ENCODE measurements at places on chromosomes 1 and 21. TPM values are rescaled to one million over a fixed set of nuclear protein-coding genes. Genes with fewer than 3 reads are reported as not detected.

The ESRRG gene
- 0.76 TPM for total RNA-seq

The FAM131C gene
- 0.93 TPM for total RNA-seq

The IGSF21 gene
- not detected for total RNA-seq

The GFI1 gene
- 0.31 TPM for total RNA-seq

DNA sequence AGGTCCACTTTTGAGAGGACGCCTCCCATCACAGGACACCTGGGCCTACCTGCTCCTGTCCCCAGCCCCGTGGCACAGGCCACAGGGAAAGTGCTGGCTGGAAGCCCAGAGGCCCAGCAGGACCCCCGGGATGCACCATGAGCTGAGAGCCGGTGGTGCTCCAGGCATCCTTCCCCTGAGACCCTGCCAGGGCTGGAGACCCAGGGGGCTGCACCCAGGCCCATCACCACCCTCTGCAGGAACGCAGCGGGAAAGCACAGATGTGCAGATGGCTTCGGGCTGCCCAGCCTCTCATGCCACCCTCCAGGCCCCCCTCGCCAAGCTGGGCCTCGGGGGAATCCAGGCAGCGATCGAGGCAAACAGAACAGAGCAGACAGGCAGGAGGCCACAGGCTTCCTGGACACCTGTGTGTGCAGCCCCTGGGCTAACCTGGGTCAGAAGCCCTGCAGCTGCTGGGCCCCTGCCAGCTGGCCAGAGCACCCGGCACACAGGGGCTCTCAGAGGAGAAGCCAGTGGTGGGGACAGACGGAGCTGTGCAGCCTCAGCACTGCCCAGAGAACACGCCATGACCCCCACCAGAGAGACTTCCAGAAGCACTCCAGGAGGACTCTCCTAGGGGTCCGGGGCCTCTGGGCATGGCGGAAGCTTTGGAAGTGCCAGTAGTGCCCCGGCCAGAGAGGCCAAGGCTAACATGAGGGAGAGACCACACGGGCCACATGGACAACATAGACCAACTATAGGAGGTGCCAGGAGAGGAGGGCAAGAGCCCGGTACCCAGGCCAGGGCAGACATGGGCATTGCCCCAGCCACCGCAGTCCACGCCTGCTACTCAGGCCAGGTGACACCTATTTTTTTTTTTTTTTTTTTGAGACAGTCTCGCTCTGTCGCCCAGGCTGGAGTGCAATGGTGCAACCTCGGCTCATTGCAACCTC lies 71.4 kb downstream of the ARHGEF16 start:
- no peak overlapping the region for H3K4me3 ChIP-seq
- H3K27me3 ChIP-seq: no peaks in the 10 kb centered on the region
- no peaks in the 10 kb centered on the region for H3K4me1 ChIP-seq

DNA sequence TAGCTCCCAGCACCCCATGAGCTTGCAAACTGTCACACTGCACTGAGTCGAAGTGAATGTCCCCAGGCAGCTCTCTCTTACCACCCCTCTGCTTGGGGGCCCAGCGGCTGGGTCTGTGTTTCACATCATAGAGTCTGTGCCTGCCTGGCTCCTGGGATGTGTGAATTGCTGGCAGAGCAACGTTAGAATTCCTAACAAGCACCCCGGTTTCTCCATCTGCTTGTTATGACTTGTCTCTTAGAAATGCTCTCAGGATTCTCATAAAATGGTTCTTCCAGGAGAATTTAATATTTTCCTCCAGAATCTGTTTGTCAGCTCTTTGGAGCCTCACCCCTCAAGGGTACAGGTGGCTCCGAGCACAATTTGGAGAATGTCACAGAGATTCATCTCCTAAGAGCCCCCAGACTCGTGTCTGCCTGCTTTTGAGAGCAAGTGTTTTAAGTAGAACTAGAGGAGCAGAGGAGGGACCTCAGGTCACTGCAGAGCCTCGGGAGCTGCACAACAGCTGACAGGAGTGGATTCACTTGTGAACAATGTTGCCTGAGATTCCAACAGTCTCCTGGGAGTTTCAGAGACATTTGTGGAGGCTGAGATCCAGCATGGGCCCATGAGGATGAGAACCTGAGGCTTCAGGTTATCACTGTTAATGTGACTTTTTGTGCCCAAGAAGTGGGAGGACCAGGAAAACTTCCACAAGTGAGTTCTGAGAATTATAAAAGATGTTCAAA lies 131.5 kb downstream of the KCNJ6 start:
- H3K27ac ChIP-seq: no peak overlapping the region
- H3K27me3 ChIP-seq: peaks cover 57% of the 10 kb centered on the region
- no peaks in the 10 kb centered on the region for H3K36me3 ChIP-seq
- DNase-seq: no peak
- no peaks in the 10 kb centered on the region for H3K4me1 ChIP-seq

- no peak overlapping the region for H3K27ac ChIP-seq
- H3K4me3 ChIP-seq: no peak overlapping the region
- H3K4me1 ChIP-seq: peaks cover 31% of the 10 kb centered on the region
- no peak for DNase-seq
Measured at GRCh38 chr1:208006258-208006920, 95.5 kb upstream of the CD34 start.

GRCh38 chr1:161117759-161118581 lies at the start of the genes NIT1 and PFDN2:
Gene NIT1 (plus strand): TSS chr1:161118105. CDS start chr1:161118177, 72 bp downstream.
Gene PFDN2 (minus strand): TSS chr1:161118037. CDS start chr1:161118026, 11 bp downstream.
- peaks cover 86% of the 10 kb centered on the region for H3K36me3 ChIP-seq
- peak within 1 kb of the TSS; percentile 99 for H3K4me3 ChIP-seq
- DNase-seq: peak; percentile 91

- no peak overlapping the region for H3K4me3 ChIP-seq
- H3K27me3 ChIP-seq: peaks cover 100% of the 10 kb centered on the region
- H3K4me1 ChIP-seq: no peaks in the 10 kb centered on the region
- DNase-seq: peak; percentile 73
- no peaks in the 10 kb centered on the region for H3K36me3 ChIP-seq
- H3K27ac ChIP-seq: no peak overlapping the region
Measured at GRCh38 chr1:203216274-203217138, 13.0 kb downstream of the CHIT1 start.

DNA sequence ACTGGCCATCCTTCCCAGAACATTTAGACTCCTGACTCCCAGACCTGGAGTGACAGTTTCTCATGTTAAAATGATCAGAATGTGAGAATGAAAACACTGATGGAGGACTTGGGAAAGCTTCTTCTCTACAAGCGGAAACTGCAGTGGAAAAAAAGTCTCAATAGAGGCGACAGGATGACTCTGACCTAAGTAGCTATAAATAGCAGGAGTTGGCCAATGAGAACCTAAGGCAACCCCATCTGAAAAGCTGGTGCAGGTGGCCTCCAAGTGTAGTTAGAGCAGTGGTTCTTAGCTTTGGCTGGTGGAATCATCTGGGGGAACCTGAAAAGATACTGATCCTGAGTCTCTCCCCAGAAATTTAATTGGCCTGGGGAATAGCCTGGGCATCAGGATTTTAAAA lies 44.2 kb upstream of the EXOSC10 start:
- no peaks in the 10 kb centered on the region for H3K27me3 ChIP-seq
- H3K27ac ChIP-seq: no peak overlapping the region
- H3K4me1 ChIP-seq: no peaks in the 10 kb centered on the region
- DNase-seq: no peak
- H3K36me3 ChIP-seq: peaks cover 4% of the 10 kb centered on the region

GRCh38 chr1:29629814-29630516 lies 393.6 kb downstream of the PTPRU start:
- DNase-seq: no peak
- peaks cover 69% of the 10 kb centered on the region for H3K27me3 ChIP-seq
- no peaks in the 10 kb centered on the region for H3K4me1 ChIP-seq
- no peaks in the 10 kb centered on the region for H3K36me3 ChIP-seq
- no peak overlapping the region for H3K4me3 ChIP-seq
- no peak overlapping the region for H3K27ac ChIP-seq

GRCh38 chr1:193850745-193851144 lies 664.3 kb upstream of the B3GALT2 start:
- H3K36me3 ChIP-seq: no peaks in the 10 kb centered on the region
- no peak overlapping the region for H3K27ac ChIP-seq
- no peaks in the 10 kb centered on the region for H3K27me3 ChIP-seq
- no peaks in the 10 kb centered on the region for H3K4me1 ChIP-seq
- no peak for DNase-seq

DNA sequence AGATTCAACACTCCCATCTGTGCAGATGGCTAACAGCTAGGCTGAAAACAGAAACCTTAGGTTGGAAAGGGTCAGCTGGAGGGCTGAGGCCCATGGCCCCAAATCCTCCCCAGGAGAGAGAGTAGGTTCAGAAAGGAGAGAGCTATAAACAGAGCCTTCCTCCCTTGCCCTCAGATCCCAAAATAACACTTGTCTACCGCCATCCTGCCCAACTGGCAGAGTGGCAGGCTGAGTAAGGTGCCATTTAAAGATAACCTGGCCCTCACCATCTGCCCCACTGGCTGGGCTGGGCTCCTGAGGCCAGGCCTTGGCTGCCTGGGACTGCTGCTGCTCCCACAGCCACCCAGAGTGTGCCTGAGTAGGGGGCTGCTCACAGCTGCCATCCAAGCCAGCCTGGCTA lies 4.3 kb upstream of the SHISA4 start:
- peaks cover 24% of the 10 kb centered on the region for H3K36me3 ChIP-seq
- H3K4me1 ChIP-seq: peaks cover 19% of the 10 kb centered on the region
- H3K27me3 ChIP-seq: peaks cover 14% of the 10 kb centered on the region
- no peak overlapping the region for H3K4me3 ChIP-seq
- no peak for DNase-seq
- no peak overlapping the region for H3K27ac ChIP-seq

- H3K4me1 ChIP-seq: no peaks in the 10 kb centered on the region
- H3K4me3 ChIP-seq: no peak overlapping the region
- no peaks in the 10 kb centered on the region for H3K36me3 ChIP-seq
- H3K27ac ChIP-seq: no peak overlapping the region
- no peaks in the 10 kb centered on the region for H3K27me3 ChIP-seq
- peak; percentile 82 for DNase-seq
Measured at GRCh38 chr1:240888039-240888786, 276.3 kb upstream of the GREM2 start.

DNA sequence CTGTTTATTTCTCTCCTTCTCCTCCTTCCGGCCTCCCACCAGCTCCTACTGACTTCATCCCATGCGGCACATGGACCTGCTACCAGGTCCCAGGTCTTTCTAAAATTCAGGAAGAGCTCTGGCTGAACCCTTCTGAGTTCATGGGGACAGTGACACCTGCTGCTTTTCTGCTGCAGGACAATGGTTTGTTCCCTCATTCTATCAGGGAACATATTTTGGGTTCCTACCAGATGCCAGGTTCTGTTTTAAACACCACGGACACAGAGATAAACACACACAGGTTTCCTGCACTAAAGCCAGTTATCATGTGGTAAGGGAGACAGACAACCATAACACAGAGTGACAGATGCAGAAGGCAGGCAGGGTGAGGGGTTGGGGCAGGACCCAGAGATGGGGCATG lies 114.0 kb upstream of the RAB4A start:
- H3K4me3 ChIP-seq: no peak overlapping the region
- no peaks in the 10 kb centered on the region for H3K36me3 ChIP-seq
- peaks cover 8% of the 10 kb centered on the region for H3K4me1 ChIP-seq
- peak; percentile 38 for DNase-seq
- H3K27ac ChIP-seq: no peak overlapping the region
- no peaks in the 10 kb centered on the region for H3K27me3 ChIP-seq

DNA sequence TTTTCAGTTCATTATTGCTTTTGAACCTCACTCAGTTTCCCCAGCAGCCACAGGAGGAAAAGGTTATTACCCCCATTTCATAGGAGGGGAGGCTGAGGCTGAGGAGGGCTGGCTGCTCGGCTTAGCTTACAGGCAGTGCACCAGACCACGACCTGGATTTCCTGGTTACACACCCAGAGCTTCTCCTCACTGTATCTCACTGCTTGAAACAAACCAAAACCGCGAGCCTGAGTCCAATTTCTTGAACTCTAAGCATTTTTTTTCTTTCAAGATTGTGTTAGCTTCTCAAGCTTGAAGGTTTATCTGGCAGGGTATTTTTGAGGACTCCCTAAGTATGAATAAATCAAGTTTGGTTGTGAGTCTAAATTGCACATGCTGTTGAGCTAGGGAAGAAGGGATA lies 188.9 kb upstream of the EDN2 start:
- DNase-seq: no peak
- no peak overlapping the region for H3K27ac ChIP-seq
- no peak overlapping the region for H3K4me3 ChIP-seq
- peaks cover 26% of the 10 kb centered on the region for H3K27me3 ChIP-seq

DNA sequence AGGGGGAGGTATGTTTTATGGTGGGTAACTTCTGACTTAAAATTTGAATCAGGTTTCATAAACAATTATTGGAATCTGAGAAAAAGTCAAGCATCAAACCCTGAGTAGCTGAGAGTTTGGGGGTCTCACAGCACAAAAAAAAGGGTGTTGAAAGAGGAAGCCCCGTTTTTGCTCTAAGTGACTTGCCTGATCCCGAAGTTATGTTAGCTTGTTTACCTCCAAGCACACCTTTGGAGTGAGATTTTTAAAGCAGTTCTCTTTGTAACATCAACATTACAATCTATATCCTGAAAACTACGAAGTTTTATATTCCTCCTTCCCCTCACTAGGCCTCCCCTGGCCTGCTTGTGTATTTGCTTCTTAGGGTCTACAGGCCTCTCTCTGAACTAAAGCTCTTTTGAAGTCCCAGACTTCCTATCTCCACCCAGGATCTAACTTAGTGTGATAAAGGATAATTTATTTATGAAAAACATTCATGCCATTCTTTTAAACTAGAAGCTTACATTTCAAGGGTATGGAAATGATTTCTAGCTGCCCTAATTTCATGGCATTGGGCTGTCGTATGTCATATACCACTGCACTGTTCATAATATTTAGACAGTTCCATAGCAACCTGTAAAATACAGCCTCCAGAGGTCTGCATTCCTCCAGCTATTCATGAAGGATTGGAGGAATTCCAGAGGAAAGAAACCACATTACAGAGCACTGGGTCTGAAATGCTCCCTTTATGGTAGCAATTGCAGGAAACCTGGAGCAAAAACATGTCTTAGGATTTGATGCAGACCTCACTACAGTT lies 36.1 kb upstream of the RGS1 start:
- no peaks in the 10 kb centered on the region for H3K36me3 ChIP-seq
- DNase-seq: no peak
- H3K27ac ChIP-seq: peak overlapping the region; percentile 53
